ENCODE measurements at places on chromosomes 3 and 15.

DNA sequence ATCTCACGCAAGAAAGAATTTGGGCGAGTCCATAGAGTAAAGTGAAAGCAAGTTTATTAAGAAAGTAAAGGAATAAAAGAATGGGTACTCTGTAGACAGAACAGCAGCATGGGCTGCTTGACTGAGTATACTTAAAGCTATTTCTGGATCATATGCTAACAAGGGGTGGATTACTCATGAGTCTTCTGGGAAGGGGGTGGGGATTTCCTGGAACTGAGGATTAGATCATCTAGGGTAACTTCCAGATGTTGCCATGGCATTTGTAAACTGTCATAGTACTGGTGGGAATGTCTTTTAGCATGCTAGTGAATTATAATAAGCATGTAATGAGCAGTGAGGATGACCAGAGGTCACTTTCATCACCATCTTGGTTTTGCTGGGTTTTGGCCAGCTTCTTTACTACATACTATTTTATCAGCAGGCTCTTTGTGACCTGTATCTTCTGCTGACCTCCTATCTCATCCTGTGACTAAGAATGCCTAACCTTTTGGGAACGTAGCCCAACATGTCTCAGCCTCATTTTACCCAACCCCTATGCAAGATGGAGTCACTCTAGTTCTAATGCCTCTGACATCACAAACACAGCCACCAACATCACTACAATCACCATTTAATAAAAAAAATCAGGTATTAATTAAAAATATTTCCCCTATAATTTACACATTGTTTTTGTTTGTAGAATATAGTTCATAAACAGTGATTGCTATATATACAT is 890.7 kb upstream of the EPHA6 start:
- no peak for DNase-seq

- DNase-seq, result peak; percentile 7
Measured at GRCh38 chr3:28286595-28286994, 45.2 kb downstream of the CMC1 start.

- DNase-seq, result no peak
Measured at GRCh38 chr3:14721126-14721864, 46.4 kb downstream of the C3orf20 start.

DNA sequence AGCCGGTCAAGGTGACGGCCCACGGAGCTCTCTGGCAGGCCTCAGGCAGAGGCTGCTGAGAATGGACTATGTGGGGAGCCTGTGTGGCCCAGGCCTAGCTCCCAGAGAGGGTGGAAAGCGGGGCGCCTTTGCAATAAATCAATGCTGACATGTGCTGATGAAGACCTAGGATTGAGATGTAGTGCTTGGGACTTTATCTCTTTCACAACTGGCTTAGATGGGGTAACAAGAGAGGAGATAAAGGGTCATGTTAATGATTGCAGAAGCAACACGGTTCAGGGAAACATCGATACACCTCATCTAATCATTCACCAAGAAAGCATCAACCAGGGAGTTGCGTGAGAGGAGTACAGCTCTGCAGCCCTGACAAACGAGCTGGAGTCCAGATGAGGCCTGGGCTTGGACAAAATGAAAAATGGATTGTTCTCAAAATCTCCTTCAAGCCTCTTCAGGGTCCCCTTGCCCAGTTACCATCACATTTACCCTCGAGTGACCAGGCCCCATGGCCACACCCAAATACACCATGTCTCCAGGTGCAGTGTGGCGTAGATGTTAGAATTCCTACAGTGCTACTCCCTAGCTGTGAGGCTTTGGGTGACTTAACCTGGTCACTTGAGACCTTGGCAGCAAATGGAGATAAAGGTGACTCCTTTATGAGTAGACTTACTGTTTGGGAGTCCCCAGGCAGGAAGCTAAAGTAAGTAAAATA is 146.4 kb upstream of the LIPC start:
- DNase-seq, result no peak

DNA sequence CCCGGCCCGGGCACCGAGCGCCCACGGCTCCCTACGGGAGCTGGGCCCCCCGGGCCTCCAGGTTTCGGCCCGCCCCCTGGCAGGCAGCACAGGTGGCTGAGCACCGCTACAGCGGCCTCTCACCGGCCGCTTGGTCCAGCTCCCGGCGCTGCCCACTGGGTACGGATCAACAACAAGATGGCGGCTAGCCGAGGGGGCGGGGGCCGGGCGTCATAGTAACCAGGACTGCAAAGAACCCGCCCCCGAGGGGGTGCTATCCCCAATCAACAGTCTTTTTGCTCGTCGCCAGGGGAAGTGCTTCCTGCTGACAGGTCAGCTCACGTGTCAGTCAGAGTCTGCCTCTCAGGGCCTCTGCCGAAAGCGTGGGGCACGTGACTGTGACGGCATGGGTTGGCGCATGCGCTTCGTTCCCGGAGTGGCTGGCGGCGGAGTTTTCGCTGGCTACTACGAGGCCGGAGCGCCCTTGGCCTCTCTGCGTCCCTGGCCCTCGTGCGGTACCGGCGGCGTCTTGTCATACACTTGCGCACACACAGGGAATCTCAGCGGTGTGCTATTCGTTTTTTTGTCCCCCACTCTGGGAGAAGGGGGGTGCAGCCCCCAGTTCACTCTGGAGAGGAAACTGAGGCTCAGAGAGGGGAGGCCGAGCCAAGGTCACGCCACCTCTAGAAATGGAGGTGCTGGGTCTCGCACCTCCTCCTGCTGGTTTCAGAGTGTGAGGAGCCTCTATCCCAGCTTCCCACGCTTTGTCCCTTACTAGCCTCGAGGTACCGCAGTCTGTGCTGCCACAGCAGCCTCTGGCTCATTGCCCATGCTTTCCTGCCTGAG is at the start of gene IP6K1:
Gene IP6K1 (minus strand): TSS at position 186 of the 825 bp plus-strand sequence. CDS start 38,502 bp downstream, outside the sequence.
- DNase-seq, result peak; percentile 99

GRCh38 chr3:47741925-47742324 is 39.8 kb downstream of the SMARCC1 start:
- no peak for DNase-seq

DNA sequence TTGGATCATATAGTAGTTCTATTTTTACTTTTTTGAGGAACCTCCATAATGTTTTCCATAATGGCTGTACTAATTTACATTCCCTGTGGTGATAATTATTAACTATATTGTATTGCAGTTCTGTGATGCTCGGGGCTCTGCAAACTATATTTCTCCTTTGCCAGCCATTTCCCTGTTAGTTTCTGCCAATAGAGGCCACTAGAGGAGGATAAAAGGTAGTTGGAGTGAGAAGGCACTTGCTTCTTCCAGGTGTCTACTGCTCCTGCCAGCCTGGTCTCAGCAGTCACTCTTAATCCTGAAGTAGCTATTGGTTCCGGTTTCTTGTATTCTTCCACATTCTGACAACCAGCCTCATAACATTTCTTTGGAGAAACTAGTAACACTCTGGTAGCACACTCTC is 233.9 kb upstream of the GBE1 start:
- DNase-seq, result peak; percentile 91
